ENCODE measurements at places on chromosomes 3 and 15. TPM values are rescaled to one million over a fixed set of nuclear protein-coding genes. Genes with fewer than 3 reads are reported as not detected.

- no peak for DNase-seq
Measured at GRCh38 chr3:112767177-112767576, 79.5 kb downstream of the CD200R1L start.

DNA sequence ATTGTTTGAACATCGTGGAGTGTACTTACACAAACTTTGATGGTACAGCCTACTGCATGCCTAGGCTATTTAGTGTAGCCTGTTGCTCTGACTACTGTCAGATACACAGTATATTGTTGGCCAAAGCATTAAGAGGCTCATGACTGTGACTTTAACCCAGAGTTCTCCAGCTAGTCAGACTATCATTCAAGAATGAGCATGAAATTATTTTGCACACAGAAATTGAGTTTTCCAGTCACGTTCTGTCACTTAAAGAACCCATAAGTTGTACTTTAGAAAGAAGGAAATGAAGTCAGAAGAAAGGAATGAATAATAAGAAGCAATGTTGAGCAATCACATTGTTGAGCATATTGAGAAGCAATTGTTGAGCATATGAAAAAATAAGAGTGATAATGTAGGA lies 37.6 kb upstream of the SLC22A13 start:
- no peak for DNase-seq

GRCh38 chr3:190074817-190075216 lies 45.9 kb downstream of the P3H2 start:
- no peak for DNase-seq

The BTLA gene
- not detected for total RNA-seq

The MOBP gene
- total RNA-seq, result not detected
